Nucleus accumbens (tissue), 56 donors: ENCODE measurements at places on chromosomes 16 and 17.

DNA sequence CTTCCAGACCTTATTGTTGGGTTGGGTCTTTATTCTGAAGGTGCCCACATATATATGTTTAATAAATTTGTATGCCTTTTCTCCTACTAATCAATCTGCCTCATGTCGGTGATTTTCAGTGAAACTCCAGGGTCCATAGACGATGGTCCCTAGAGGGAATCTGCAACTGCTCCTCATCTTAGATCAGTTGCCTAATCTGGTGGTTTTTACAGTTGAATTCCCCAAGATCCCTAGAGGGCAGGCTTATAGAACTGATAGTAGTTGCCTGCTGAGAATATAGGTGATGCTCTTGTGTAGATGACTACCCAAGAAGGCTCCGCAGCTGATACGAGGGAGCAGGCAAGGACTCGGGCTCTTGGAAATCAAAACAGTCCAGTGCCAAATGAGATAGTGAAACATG lies 619.2 kb upstream of the C16orf82 start:
- no peak for DNase-seq

DNA sequence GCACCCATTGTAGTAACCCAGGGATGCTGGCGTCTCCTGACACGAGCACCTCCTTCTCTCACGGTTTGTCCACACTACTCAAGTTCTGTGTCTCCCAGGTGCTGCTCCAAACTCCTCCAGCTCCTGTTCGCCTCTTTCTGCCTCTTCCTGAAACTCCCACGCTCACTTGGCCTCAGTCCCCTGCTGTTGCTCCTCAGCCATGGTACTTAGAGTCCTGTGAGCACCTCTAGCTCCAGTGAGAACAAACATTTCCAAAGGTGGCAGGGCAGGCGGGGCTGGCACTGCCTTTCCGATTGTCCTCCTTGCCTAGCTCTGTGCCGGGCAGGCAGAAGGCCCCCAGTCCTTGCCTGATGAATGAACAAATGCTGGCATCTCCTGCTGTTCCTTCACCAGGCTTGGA lies 146.1 kb downstream of the SDK2 start:
- no peak for DNase-seq

GRCh38 chr17:56847106-56847505 lies 13.2 kb downstream of the DGKE start:
- no peak for DNase-seq

DNA sequence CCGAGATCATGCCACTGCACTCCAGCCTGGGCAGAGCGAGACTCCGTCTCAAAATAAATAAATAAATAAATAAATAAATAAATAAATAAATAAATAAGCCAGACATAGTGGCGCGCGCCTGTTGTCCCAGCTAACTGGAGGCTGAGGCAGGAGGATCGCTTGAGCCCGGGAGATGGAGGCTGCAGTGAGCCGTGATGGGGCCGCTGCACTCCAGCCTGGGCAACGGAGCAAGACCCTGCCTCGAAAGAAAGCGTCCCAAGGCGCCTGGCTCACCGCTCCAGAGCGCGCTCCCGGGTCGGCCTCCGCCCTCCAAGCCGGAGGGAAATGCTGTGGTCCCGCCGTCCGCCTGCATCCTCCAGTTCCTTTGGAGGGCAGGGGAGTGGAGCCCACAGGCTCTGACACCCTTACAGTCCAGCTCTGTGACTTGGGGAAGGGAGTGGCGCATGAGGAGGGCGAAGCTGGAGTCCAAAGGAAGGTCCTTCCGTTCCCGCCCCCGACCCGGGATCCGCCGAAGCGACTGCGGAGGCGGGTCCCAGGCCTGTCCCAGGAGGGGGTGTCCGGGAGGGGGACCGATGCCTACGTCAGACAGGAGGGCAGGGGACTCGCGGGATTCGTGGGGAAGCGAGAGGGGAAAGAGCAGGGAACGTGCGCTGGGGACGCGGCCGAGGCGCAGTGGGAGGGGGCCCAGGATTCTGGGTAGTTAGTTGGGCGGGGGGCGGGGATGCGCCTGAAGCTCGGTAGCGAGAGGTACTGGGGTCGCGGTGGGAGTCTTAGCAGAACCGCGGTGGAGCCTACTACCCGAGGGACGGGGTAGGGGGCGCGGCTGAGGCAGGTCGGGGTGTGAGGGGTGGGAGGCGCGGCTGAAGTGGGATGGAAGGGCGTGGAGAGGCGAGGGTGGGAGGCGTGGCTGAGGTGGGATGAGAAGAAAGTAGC lies 8.4 kb upstream of the TRPV2 start:
- no peak for DNase-seq

- DNase-seq, result no peak
Measured at GRCh38 chr17:48868916-48869500, 23.6 kb upstream of the ATP5MC1 start.

DNA sequence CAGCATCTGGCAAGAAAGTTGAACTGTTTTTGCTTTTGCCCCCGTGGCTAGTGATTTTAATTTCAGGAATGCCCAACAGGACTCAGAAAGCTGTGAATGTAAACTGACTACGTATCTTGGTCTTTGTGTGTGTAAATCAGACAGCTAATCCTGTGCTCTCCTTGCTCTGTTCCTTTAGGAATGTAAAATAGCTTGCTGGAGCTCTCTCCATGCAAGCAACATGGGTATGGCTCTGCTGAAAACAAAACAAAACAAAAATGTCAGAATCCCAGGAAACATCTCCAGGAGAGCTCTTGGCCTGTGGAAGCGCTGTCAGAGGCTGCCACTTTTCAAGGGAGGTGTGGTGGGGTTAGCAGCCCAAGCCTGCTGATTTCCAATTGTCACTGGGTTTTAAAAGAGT lies 161.8 kb upstream of the NOG start:
- DNase-seq, result no peak

- DNase-seq, result no peak
Measured at GRCh38 chr16:317583-317982, 34.6 kb downstream of the PDIA2 start.

DNA sequence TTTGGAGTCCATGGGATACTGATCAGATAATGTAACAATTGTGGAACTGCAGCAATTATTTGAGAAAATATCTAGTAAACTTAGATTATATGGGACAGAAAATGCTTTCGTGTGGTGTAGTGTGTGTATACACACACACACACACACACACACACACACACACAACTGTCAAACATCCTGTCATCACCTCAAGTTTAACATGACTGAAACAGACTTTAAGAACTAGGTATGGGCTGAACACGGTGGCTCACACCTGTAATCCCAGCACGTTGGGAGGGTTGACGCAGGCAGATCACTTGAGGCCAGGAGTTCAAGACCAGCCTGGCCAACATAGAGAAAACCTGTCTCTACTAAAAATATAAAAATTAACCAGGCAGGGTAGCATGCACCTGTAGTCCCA lies 544 bp upstream of the EVI2A start:
- no peak for DNase-seq

DNA sequence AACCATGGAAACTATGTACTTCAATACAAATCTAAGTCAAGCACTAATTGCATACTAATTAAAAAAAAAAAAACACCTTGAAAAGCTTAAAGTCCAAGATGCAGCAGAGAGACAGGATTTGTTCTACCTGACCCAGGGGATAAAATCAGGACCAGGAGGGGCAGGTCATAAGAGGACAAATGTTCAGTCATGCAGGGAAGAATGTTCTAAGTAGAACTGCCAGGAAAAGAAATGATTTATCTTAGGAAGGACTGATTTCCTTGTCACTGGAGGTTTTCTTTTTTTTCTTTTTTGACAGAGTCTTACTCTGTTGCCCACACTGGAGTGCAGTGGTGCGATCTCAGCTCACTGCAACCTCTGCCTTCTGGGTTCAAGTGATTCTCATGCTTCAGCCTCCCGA lies 9.1 kb upstream of the GHDC start:
- DNase-seq, result no peak

- DNase-seq, result no peak
Measured at GRCh38 chr16:69840975-69841374, 78.8 kb downstream of the WWP2 start.

DNA sequence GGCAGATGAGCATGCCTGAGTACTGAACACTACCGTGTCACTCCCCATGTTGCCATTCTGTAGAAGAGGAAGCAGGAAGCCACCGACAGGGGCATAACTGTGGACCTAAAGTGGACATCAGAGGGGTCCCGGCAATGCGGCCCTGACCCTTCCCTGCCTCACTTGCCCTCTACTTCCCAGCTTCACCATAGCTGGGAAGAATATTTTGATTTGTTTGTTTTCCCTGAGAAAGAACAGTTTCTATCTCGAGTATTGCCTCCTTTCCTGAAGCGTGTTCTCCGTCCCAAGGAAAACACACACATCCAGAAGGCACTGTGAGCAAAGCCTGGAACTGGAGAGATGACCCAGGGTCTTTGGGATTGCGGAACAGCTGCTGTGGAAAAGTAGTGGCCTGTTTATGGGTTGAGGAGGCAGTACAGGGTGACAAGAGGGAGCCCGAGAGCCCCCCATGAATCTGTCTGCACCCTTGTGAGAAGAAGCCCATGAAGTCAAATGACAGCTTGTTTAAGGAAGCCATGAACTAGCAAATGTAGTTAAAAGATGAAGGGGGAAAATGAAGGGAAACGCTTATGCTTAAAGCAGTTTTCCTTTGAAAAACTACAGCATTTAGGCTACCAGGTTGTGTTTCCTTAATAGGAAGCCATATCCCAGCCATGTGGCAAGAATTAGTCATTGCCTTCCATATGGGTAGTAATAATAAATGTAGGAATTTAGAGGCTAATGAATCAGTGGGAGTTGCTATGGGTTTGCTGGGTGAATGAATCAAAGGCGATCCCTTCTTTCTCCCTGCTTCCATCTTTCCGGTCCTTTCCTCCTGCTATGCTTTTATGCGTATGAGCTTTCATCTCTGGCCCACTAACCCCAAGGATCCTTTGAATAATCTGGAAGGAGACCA lies 90.0 kb upstream of the TBX2 start:
- no peak for DNase-seq

GRCh38 chr16:65117811-65118448 lies 3.9 kb downstream of the CDH11 start:
- DNase-seq, result no peak

GRCh38 chr16:59758848-59759247 lies 1024.7 kb upstream of the GOT2 start:
- DNase-seq, result no peak

DNA sequence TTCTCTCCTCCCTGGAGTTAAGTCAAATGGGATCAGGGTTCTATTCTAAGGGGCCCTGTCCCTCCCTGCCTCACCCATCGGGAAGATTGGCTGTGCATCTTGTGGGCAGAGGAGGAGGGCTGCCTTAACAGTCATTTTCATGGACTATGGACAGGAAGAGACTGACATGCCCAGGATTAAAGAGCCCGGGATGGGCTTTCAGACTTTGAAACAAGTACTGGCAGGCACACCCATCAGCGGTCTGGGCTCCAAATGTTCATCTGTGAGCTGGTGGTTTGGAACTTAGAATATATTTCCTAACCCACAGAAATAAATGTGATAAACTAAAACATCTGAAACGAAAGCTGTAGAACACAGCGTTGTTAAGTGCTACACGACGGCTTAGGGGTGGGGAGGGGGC lies 6.5 kb downstream of the SLC6A4 start:
- DNase-seq, result no peak

GRCh38 chr16:72841506-72841905 lies 206.4 kb downstream of the ZFHX3 start:
- no peak for DNase-seq

DNA sequence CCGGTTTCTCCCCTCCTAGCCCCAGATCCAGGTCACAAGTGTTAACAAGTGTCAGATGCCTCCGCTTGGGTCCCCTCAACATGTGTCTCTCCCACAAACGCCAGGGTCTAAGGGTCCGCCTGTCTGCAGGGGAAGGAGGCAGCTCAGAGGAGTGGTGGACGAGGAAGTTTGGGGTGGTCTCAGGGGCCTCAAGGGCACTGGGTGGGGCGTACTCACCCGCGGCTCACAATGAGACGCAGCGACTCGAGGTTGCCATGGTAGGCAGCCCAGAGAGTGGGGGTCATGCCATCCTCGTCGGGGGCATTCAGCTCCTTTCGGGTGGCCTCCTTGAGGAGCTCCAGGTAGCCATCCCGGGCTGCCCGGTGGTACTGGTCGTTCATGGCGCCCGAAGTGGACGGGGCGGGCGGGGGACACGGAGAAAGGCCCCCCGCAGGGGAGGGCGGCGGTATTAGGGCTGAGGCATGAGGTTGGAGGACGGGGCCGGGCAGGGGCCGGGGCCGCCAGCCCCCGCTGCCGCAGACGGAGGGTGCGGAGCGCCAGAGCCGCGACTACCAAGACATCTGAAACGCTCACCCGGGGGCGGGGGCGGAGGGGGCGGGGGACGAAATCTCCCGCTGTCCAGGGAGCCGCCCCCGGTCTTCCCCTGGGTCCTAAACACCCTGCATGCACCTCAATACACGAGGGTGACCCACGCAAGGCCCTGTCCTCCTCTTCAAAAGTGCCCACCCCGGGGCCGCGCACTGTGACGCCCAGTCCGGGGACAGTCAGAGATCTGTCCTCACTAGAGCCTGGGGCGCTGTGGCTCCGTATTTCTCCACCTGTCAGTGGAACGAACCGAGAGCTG lies at the start of gene USH1G:
Gene USH1G (minus strand): TSS at position 562 of the 844 bp plus-strand sequence. CDS start 182 bp downstream, at position 380.
- no peak for DNase-seq

DNA sequence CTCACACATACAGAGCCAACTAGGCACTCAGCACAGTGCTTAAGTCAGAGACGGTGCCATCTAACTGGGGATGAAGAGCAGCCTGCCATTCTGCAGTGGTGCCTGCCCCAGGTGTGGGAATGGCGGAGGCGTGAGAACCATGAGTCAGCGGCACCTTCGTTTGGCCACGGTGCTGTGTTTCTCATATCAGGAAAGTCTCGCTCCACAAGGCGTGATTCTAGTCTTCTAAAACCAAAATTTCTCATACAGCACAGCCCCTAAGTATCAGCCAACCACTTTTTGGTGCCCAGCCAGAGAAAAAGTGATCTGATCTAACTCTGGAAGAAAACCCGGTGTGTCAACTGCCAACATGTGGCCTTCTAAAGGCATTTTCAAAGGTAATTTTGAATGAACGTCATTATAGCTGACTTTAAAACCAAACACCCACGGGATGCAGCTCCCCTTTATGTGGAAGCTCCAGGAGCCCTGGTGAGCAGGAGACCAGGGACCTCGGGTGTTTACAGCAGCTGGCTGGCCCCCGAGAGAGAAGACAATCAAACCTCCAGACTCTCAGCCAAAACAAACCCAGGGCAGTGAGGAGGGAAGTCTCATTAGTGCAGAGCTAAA lies 54.6 kb downstream of the ABCC12 start:
- DNase-seq, result no peak

GRCh38 chr17:80792373-80792781 lies 199.3 kb upstream of the CHMP6 start:
- DNase-seq, result no peak

DNA sequence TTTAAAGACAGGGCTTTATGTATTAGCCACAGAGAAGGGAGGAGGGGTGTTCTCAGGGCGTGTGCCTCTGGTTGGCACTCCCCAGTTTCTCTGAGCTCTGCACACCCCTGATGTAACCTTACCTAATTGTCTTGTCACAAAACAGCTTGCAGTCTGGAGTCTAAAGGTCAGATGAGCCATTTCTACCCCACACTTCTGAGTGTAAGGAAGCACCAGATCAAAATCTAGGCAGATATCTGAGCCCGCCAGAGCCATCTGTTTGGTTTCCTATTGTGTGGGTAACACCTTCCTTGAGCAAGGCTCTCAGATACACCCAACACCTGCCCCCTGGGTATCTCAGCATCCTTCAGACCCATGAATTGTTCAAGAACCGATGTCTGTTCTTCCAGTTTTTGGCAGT lies 15.5 kb downstream of the CDH1 start:
- DNase-seq, result no peak
